SK-N-DZ (cell line): ENCODE measurements at places on chromosomes 6 and 20.

- no peak for DNase-seq
Measured at GRCh38 chr6:169324656-169325459, 71.2 kb upstream of the THBS2 start.

GRCh38 chr6:33237741-33238140, 29.4 kb downstream of the RING1 start:
- DNase-seq = no peak

GRCh38 chr6:159908535-159908934, 17.7 kb downstream of the MAS1 start:
- no peak for DNase-seq

- DNase-seq = no peak
Measured at GRCh38 chr6:143884216-143884900, 20.1 kb downstream of the ZC2HC1B start.

DNA sequence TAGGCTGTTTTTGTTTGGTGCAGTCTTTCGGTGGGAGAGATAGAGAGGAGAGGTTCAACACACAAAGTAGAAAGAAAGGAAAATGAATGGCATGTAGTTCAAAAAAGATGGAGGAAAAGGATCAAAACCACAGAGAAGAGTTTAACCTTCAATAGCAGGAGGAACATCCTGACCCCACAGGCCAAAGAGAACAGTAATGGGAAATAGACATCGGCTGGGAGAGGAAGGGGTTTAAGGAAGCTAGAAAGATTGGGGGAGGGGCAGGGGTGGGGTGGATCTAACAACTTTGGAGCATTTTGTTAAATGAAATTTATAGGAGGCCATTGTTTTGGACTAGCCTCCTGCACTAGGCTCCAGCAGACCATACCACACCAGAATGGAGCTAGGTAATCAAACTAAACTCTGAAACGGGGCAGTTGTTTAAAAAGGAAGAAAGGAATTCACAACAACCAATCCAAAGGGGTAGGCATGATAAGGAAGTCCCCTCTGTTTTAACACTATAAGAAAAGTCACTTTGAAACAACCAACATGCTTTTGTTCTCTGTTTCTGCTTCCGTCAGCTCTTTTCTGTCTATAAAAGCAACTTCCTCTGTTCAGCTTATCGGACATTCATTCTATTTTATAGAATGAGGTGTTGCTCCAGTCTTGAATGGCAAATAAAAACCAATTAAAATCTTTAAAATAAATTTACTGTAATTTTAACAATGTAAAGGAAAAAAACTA, 82.6 kb downstream of the EPB41L2 start:
- no peak for DNase-seq
